ENCODE measurements at places on chromosomes 12 and 14.

- DNase-seq = no peak
Observed at GRCh38 chr14:32296366-32296765, 32.7 kb upstream of the AKAP6 start.

- no peak for DNase-seq
Observed at GRCh38 chr12:109753959-109754358, 40.3 kb downstream of the FAM222A start.

DNA sequence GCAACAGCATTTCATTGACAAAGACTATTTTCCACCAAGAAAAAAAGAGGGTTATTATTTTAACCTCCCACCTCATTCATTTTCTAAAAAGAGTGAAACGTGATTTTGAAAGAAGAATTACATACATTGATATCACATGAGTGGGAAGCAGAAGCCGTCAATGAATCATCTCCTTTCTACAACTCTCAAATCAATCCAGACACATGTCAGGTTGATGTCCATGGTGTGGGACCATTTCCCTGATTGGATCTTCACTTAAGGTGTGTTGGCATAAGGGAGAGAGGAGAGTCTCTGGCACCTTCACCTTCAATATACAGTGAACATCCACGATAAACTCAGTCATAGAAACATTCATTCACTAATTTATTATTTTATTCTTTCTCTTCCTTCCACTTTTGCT lies 1095.1 kb downstream of the BCL11B start:
- no peak for DNase-seq

DNA sequence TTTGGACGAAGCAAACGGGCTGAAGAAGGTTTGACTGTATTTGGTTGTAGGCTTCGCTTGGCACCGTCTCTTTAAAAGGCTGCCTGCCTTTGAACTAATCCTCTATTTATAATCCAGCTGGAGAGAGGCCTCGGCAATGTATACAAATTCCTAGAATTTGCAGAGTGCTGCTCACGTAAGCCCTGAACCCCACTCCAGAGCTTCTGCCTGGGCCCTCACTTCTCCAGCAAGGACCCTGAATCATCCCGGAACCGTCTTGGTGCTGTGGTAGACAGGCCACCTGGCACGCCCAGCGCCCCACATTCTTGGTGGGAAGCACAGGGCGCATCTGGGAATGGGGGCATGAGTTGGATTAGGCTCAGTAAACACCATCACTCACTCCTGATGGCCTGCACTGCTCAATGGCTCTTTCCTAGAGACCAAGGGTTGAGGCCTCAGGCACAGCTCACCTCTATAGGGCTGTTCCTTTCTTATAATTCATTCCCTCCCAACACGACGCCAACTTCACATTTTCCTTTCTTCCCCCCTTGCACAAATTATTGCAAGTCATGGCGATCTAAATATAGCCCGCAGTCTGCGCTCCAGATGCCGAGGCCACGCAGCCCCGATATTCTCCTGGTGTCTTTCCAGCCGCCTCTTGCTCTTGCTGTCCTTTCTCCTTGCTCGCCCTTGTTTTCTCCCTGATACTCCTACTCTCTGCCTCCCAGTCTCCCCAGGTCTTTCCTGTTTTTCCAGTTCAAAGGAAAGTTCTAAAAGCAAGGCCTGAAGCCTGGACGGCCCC lies 141.0 kb downstream of the ZFP36L1 start:
- no peak for DNase-seq

DNA sequence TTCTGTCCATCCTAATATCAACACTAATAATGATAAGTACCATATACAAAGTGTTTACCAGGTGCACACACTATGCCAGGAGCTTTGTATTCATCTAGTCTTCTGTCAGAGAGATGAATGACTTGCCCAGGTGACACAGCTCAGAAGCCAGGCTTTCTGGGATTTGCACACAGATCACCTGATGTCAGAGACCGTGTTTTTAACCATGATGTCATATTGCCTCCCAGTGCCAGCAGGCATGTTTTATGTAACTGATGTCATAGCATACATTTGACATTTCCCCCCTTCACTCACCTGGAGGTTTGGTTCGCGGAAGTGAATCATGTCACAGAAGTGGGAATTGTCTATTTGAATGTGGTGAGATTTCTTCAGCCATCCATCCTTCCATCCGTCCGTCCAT lies 5.7 kb downstream of the WSCD2 start:
- DNase-seq = no peak

DNA sequence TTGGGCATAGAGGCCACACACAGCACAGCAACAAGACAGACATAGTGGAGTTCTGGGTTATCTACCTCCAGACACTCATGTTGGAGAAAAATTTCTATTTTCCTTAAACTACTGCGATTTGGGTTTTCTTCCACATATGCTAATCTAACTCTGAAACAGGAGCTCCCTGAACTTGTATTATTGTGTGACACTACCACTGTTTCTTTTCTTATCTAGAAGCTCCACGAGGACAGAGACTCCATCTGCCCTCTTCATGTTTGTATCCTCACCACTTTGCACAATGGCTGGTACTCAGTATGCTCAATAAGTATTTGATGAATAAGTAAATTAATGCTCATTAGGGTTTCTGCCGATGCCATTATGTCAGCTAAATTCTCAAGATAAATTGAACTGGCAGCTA lies 218.6 kb downstream of the PAX9 start:
- DNase-seq = no peak

DNA sequence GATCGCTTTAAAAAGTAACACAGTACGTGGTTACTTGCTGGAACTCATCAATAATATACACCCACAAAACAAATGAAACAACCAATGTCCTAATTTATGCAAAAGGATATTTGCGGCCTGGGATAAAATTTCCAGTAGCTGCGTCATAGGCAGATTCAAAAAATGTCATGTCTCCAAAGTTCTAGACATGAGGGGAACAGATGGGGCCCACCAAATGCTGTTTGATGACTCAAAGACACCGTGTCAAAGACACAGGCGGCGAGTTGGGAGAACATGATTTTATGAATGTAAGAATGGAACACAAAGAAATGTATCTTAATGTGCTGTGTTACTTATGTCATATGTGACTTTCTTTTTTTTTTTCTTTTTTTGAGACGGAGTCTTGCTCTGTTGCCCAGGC lies 34.3 kb upstream of the NCOR2 start:
- DNase-seq = no peak

GRCh38 chr14:92589213-92589852 lies 75.8 kb downstream of the RIN3 start:
- DNase-seq = no peak

DNA sequence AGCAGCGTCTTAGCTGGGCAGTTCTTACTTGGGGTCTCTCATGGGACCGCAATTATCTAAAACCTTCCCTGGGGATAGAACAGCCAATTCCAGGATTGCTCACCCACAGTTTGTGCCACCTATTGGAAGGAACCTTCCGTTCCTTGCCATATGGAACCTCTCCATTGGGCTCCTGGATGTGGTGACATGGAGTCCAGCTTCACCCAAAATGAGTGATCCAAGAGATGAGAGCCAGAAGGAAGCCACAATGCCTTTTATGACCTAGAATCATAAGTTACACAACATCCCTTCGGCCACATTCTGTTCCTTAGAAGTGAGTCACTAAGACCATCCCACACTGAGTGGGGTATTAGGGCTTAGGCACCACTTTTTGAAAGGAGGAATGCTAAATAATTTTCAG lies 164.4 kb downstream of the FBXL14 start:
- DNase-seq = no peak

DNA sequence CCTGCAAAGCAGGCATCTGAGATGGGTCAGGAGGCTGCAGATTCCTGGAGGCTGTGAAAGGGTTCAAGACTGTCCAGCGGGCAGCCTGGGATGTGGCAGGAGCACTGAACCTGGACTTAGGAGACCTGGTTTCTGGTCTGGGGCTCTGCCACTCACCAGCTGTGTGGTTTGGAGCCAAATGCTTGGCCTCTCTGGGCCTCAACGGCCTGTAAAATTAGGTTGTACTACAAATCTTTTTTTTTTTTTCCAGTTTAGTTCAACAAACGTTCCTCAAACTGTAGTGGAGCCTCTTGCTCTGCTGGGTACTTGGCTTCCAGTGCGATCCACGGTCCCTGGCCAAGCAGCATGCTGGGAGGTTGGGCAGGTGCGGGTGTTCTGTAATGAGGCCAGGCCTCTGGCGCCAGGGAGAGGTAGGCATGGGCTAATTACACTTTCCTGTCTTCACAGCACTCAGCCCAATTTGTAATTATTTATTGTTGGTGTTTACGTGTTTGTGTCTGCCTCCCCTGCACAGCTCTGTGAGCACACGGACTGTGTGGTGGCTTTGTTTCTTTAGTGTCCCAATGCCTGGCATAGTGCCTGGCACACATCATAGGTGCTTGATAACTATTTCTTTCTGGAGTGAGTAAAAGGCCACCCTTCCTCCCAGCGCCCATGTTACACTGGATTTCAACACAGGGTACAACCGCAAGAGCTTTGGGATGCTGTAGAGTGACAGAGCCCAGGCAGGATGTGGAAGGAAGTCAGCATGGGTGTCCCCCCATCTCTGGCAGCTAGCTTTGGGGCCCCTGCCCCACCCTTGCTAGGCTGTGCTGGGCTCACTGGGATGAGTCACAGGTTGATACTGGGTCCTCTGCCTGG lies 5.8 kb upstream of the KRT80 start:
- no peak for DNase-seq

DNA sequence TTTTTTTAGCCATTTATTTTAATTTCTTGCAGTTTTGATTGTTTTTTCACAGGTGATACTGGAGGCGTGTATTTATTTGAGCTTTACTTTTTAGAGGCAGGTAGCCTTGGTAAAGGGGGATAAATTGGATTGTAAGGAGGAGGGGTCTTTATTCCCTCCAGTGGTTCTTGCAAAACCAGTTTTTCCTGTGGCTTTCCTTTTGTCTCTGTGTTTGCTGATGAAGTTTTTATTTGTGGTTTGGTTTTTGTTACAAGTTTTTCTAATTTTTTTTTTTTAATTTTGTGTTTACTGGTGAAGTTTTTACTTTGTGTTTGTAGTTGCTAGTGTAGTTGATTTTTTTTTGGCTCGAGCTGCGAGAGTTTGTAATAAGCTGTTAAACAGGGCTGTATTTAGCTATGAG lies 278.5 kb downstream of the PRKD1 start:
- no peak for DNase-seq

DNA sequence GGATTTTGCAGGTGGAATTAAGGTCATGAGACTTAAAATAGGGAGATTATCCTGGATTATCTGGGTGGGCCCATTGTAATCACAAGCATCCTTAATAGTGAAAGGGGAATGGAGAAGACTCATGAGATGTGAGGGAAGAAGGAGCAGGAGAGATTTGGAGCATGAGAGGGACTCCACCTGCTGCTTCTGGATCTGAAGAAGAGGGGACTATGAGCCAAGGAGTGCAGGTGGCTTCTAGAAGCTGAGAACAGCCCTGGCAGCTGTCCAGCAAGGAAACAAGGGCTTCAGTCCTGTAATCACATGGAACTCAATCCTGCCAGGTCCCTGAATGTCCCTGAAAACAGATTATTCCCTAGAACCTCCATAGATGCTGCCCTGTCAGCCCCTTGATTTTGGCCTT lies 67.8 kb downstream of the PELI2 start:
- no peak for DNase-seq

DNA sequence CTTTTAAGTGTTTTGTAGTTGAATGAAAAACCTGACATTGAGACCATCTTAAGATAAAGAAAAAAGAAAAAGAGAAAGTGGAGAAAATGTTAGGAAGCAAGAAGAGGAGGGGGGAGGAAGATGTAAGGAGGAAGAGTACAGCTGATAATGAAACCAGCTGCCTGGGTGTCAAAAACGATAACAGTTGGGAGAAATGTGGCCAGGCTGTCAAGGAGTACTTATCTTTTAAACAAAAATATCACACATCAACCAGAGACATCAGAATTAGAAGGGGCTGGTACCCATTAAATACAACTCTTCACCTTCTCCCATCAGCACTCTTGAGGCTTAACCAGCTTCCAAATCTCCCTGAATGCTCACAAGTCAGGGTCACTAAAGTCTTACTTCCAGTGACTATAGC lies 4.5 kb downstream of the SLC11A2 start:
- no peak for DNase-seq

DNA sequence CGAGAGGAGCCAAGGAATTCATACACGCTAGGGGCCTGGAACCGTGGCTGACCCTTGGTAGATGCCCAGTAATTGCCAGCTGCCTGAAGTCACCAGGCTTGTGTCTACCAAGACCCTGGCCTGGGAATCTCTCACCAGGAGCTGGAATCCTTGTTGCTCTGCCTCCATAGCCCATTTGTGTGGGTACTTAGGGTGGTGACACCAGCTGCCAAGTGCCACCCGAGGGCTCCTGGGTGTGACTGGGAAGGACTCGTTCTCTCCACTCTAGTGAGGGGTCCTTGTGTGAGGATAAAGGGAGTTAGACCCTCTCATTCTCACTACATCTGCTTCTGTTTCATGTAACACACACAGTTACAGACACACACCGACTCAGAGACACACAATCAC lies 17.9 kb downstream of the SERPINA1 start:
- no peak for DNase-seq

DNA sequence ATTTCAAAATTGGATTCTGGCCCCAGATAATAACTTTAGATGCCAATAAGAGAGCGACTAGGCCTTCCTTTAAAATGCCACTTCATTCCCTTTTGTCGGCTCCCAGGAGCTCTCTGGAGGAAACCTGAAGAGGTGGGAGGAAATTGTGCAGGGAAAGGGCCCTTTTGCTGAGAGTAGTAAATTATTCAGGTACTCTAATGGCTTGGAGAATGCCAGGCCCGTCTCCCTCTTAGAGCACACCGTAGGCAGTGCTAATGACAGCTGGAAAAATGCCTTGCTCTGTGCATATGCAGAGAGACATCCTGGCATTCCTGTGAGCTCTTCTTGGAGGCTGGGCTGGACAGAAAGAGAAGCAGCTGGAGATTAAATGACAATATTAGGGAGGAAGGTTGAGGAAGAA lies 115.0 kb upstream of the RPH3A start:
- DNase-seq = no peak

DNA sequence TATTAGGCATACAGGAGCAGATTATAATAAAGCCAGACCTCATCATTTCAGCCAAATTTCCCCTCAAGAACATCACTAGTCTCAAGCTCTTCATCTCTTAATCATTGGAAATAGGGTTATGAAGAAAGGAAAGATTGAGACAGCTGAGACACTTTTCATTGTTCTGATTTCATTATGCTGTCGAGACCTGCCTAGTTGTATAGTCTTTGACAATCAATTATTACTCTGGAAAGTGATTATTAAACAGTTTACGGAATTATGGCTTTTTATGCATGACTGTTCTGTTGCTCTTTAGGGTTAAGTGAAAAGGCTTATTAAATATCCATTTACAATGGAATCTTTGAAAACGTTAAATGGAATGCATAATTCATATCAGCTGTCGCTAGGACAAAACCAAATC lies 48.3 kb downstream of the TTC6 start:
- no peak for DNase-seq

DNA sequence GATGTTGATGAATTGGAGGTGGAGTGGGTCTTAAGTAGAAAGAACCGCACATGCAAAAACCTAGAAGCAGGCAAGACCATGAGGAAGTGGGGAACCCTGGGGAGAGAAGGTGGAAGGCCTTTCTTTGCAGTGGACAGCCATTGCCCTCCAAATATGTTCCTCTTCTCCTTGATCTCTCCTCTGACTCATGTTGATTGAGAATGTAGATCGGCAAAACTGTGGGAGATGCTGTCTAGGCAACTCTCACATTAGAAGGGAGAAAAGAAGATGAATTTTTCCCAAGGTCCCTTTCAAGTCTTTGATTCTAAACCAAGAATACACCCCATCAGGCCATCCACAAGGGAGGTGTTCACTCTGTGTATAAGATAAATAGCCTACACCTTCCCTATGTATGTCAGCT lies 257.5 kb downstream of the MSRB3 start:
- no peak for DNase-seq

- DNase-seq = no peak
Observed at GRCh38 chr12:125205386-125205785, 140.2 kb downstream of the AACS start.

Measured in right lung (tissue), 10 donors.